ENCODE measurements at places on chromosomes 1 and 21. TPM values are rescaled to one million over a fixed set of nuclear protein-coding genes. Genes with fewer than 3 reads are reported as not detected.

Gene MYCL
- 2.3 TPM for total RNA-seq

Gene NBPF12
- 4.4 TPM for total RNA-seq

Gene FCAMR
- not detected for total RNA-seq

Gene MEAF6
- total RNA-seq, result 57.5 TPM

Gene GREM2
- total RNA-seq, result not detected

Gene LCE3E
- total RNA-seq, result not detected

Gene EVA1C
- total RNA-seq, result 24.2 TPM

Gene GBP5
- 0.15 TPM for total RNA-seq

Gene KRTAP19-3
- not detected for total RNA-seq

Gene PCSK9
- total RNA-seq, result 0.46 TPM

Gene NUCKS1
- 144 TPM for total RNA-seq

Gene RBBP5
- 17.9 TPM for total RNA-seq

Gene TRPM2
- total RNA-seq, result not detected

Gene TTF2
- total RNA-seq, result 21.1 TPM

Gene BCAN
- total RNA-seq, result 0.15 TPM

Gene PYHIN1
- total RNA-seq, result not detected

Gene COL9A2
- total RNA-seq, result under 0.01 TPM

Gene LIN28A
- not detected for total RNA-seq

Gene FCRL4
- not detected for total RNA-seq

Gene LRRC53
- total RNA-seq, result not detected

Gene OPTC
- not detected for total RNA-seq

Gene SPRR2A
- total RNA-seq, result not detected

Gene CHRM3
- total RNA-seq, result not detected

Gene AMIGO1
- total RNA-seq, result 0.76 TPM

Gene SPRR2E
- not detected for total RNA-seq

Gene MEGF6
- total RNA-seq, result 19.8 TPM

Gene DMRTA2
- total RNA-seq, result not detected

Gene PIGC
- 26.3 TPM for total RNA-seq

Gene RGS8
- total RNA-seq, result not detected

Gene LCE2B
- total RNA-seq, result not detected

Gene AMPD2
- 41.3 TPM for total RNA-seq

Gene ETS2
- 34.5 TPM for total RNA-seq

Gene TFF2
- not detected for total RNA-seq

Gene ITLN1
- total RNA-seq, result not detected

Gene ADGRB2
- 1.9 TPM for total RNA-seq

Gene BSND
- not detected for total RNA-seq

Gene SPATA45
- total RNA-seq, result not detected

Gene ARHGEF16
- total RNA-seq, result 0.32 TPM

Gene HPDL
- 5.2 TPM for total RNA-seq

Gene CD1B
- total RNA-seq, result not detected

Gene S100A14
- not detected for total RNA-seq

Gene CLCA1
- total RNA-seq, result not detected

Gene APCS
- total RNA-seq, result not detected

Gene SPRR4
- total RNA-seq, result not detected

Gene NPR1
- 6.7 TPM for total RNA-seq

Gene SDHC
- 46.2 TPM for total RNA-seq

Gene SLC35F3
- total RNA-seq, result not detected

Gene NIPAL3
- 19.2 TPM for total RNA-seq

Gene FMOD
- 0.76 TPM for total RNA-seq

Gene ICOSLG
- total RNA-seq, result 1.3 TPM

Gene CDC42SE1
- 76.9 TPM for total RNA-seq

Gene GJA9
- total RNA-seq, result not detected

Gene GPR25
- total RNA-seq, result not detected

Gene RPTN
- total RNA-seq, result not detected

Data from epithelial cell of umbilical artery (primary cell).